ENCODE measurements at places on chromosomes 6 and 20.

DNA sequence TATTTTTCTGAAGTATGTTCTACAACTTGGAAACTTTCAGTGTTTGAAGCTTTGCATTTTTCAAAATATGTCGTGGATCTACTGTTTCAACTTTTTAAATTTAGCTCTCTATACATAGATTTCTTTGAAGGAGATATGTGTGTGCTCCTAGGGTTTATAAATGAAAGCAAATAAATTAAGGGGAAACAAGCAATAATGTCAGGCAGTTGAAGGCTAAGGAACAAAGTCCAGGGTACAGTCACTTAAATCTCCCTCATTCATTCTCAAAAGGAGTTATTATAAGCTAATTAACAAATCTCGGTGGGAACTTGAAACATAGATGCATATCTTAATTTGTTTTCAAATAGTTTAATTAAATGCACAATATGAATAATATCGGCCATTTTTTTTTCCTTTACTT, 79.4 kb downstream of the SAMD5 start:
- no peak for DNase-seq

DNA sequence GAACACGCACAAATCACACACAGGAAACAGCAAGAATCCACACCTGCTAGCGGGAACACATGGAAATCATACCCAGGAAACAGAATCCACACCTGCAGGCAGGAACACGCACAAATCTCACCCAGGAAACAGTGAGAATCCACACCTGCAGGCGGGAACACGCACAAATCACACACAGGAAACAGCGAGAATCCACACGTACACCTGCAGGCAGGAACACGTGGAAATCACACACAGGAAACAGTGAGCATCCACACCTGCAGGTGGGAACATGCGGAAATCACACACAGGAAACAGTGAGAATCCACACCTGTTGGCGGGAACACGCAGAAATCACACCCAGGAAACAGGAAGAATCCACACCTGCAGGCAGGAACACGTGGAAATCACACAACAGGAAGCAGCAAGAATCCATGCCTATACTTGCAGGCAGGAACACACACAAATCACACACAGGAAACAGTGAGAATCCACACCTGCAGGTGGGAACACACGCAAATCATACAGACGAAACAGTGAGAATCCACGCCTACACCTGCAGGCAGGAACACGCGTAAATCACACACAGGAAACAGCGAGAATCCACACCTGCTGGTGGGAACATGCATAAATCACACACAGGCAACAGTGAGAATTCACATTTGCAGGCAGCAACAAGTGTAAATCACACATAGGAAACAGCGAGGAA, 108.6 kb downstream of the DLL1 start:
- DNase-seq = no peak

GRCh38 chr6:106300944-106301343, 24.6 kb downstream of the ATG5 start:
- DNase-seq = no peak

DNA sequence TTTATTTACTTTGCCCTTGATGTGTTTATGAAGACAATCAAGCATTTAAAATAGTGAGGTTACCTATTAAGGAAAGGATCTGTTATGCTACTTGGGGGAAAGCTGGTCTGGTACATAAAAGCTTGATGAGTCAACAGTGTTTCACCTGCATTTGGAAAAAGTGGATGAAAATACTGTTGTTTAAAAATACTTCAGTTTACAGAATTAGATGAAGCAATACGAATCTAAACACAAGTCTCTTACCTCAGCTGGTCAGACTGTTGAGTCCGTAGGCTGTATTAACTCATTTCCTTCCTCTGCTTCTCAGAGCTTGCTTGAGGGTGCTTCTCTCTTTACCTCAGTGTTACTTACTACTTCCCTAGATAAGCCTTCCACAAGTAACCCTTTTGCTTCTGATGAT, 36.1 kb downstream of the NKX2-4 start:
- DNase-seq = no peak
